SK-N-SH (cell line): ENCODE measurements at places on chromosomes 4 and X.

DNA sequence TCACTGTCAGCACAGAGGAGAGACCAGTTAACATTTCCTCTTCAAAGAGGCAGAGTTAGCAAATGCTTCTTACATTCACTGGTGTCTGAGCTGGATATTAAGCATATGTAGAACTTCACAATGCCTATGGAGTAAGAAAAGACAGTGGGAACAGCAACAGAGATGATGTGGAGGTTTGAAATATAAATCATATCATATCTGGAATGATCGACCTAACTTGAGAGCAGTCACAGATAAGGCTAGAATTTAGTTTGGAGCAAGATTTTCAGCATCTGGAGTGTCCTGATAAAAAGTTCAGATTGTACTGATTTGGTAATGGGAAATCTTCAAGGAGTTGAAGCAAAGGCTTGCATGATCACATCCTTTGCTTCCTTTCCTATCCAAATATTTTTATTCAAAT, 90.5 kb upstream of the ANKRD50 start:
- DNase-seq: no peak
- no peak overlapping the region for H3K27ac ChIP-seq
- no peaks in the 10 kb centered on the region for H3K27me3 ChIP-seq
- H3K4me1 ChIP-seq: no peaks in the 10 kb centered on the region
- no peaks in the 10 kb centered on the region for H3K36me3 ChIP-seq

DNA sequence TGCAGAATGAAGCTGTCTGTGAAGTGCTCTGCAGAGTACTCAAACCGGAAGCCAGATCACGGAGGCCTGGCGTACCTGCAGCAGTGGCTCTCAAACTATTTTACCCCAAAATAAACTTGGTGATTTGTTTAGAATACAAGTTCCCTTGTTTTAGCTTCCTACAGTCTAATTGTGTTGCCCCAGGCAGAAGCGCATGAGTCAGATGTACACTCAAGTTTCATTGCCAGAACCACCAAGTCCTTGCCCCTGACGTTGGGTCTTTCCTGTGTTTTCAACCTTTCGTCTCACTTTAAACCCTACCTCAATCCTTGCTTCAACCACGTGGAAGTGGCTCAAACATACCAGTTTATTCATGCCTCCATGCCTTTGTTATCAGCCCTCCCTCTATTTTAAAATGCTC, 66.2 kb upstream of the SLC7A11 start:
- H3K4me3 ChIP-seq: no peak overlapping the region
- no peak overlapping the region for H3K27ac ChIP-seq
- H3K27me3 ChIP-seq: no peaks in the 10 kb centered on the region
- H3K36me3 ChIP-seq: no peaks in the 10 kb centered on the region
- DNase-seq: no peak

GRCh38 chr4:139521754-139522401, 34.1 kb downstream of the SETD7 start:
- no peak for DNase-seq
- H3K4me3 ChIP-seq: no peak overlapping the region
- H3K27ac ChIP-seq: no peak overlapping the region
- H3K4me1 ChIP-seq: no peaks in the 10 kb centered on the region

DNA sequence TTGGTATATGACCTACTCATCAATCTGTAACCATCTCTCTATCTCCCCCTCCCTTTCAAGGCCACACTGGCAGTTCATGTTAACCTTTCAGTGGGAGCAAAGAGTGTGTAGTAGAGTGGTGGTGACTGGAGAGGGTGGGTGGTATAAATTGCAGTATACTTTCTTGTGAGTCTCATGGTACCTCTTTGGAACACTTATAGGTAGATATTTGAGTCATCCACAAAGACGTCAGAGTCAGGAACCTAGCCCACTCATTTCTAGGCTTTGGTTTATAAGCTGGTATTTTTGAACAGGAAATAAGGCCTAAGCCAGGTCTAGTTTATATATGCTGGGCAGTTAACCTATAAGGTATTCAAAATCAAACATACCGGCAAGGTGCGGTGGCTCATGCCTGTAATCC, 36.3 kb downstream of the RLIM start:
- no peak overlapping the region for H3K4me3 ChIP-seq
- DNase-seq: no peak
- H3K36me3 ChIP-seq: peaks cover 8% of the 10 kb centered on the region
- no peaks in the 10 kb centered on the region; the same call in 1 of the 2 replicates for H3K27me3 ChIP-seq
- no peaks in the 10 kb centered on the region for H3K4me1 ChIP-seq

- no peak for DNase-seq
- H3K27ac ChIP-seq: no peak overlapping the region
- no peaks in the 10 kb centered on the region for H3K36me3 ChIP-seq
- peaks cover 3% of the 10 kb centered on the region for H3K4me1 ChIP-seq
- no peaks in the 10 kb centered on the region for H3K27me3 ChIP-seq
- H3K4me3 ChIP-seq: no peak overlapping the region
These were observed 85.2 kb upstream of the DCLK2 start for GRCh38 chr4:149993030-149993429.

DNA sequence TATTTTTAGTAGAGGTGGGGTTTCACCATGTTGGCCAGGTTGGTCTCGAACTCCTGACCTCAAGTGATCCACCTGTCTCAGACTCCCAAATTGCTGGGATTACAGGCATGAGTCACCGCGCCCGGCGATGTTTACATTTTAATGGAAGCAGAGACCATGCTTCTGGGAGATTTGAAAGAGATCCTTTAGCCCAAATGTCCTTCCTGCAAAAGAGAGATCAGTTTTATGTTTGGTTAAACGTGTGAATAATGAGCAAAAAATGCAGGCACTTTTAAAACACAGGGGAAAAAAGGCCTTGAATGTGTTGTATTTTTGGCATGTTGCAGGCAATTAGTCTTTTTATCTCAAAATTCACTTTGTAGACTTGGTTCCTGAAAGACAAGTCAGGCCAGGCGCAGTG, 95.8 kb upstream of the ELOVL6 start:
- H3K27me3 ChIP-seq: no peaks in the 10 kb centered on the region
- H3K36me3 ChIP-seq: no peaks in the 10 kb centered on the region

GRCh38 chrX:49106930-49107329, 16.6 kb downstream of the GPKOW start:
- H3K27me3 ChIP-seq: no peaks in the 10 kb centered on the region
- H3K36me3 ChIP-seq: peaks cover 8% of the 10 kb centered on the region; the same call in 1 of the 2 replicates
- peak; percentile 54 for DNase-seq
- H3K27ac ChIP-seq: no peak overlapping the region
- H3K4me3 ChIP-seq: no peak overlapping the region
- no peaks in the 10 kb centered on the region for H3K4me1 ChIP-seq

- peak overlapping the region; percentile 71 for H3K27ac ChIP-seq
- H3K36me3 ChIP-seq: peaks cover 4% of the 10 kb centered on the region; the same call in 1 of the 2 replicates
- H3K4me3 ChIP-seq: peak overlapping the region; percentile 96
- H3K27me3 ChIP-seq: no peaks in the 10 kb centered on the region
- H3K4me1 ChIP-seq: peaks cover 12% of the 10 kb centered on the region; the same call in 1 of the 2 replicates
These were observed 876 bp downstream of the KLHL2 start for GRCh38 chr4:165208221-165208652.

DNA sequence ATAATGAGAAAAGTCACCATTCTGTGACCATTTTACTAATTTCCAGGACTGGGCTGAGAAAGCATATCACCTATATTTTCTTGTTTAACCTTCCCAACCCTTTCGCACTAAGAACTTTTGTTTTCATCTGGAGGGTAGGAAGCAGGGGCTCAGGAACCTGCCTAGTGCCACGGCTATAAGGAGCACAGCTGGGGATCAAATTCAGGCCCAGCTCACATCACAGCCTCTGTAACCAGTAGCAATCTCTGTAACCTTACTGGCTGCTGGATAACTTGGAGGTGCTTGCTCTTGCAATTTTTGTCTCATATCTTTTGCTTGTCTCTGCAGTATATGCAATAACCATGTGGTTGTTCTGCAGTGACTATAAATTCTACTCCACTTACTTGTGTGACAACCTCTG, 76.7 kb upstream of the PLAC1 start:
- no peak overlapping the region for H3K4me3 ChIP-seq
- H3K27ac ChIP-seq: no peak overlapping the region
- H3K4me1 ChIP-seq: peaks cover 31% of the 10 kb centered on the region
- no peaks in the 10 kb centered on the region for H3K36me3 ChIP-seq
- DNase-seq: no peak

DNA sequence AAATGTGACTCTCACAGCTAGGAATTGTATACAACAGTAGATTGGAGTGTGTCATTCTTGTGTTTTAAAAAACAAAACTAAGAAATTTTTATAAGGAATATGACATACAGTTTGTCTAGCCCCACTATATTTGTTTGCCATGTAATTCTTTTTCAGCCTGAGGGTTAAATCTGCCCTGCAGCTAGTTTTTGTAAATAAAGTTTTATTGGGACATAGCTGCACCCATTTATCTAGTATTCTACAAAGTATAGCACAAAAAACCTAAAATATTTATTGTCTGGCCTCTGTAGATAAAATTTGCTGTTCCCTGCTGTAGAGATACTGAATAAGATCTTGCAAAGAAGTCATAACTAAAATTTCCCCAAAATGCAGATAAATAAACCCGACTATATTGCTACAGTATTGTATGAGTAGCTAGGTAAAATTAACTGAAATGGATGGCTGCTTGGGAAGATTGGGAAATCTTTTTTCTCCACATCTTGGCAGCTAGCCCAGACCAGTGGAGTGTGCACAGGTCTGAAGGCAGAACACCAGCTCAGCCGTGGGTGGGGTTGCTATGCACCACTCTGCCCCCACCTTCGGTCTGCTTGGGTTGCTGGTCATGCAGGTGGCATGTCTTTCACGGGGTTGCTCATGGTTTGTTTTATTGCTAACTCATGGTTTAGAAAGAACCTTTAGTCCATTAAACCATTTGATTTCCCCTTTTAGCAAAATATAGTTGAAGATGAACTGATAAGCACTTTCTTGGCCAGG, 127.9 kb downstream of the KLHL8 start:
- peaks cover 9% of the 10 kb centered on the region for H3K4me1 ChIP-seq
- no peaks in the 10 kb centered on the region for H3K27me3 ChIP-seq
- H3K36me3 ChIP-seq: 0 out of 2 replicates have a peak, but pooled peaks cover 4% of the 10 kb centered on the region
- peak overlapping the region; percentile 47 for H3K27ac ChIP-seq

DNA sequence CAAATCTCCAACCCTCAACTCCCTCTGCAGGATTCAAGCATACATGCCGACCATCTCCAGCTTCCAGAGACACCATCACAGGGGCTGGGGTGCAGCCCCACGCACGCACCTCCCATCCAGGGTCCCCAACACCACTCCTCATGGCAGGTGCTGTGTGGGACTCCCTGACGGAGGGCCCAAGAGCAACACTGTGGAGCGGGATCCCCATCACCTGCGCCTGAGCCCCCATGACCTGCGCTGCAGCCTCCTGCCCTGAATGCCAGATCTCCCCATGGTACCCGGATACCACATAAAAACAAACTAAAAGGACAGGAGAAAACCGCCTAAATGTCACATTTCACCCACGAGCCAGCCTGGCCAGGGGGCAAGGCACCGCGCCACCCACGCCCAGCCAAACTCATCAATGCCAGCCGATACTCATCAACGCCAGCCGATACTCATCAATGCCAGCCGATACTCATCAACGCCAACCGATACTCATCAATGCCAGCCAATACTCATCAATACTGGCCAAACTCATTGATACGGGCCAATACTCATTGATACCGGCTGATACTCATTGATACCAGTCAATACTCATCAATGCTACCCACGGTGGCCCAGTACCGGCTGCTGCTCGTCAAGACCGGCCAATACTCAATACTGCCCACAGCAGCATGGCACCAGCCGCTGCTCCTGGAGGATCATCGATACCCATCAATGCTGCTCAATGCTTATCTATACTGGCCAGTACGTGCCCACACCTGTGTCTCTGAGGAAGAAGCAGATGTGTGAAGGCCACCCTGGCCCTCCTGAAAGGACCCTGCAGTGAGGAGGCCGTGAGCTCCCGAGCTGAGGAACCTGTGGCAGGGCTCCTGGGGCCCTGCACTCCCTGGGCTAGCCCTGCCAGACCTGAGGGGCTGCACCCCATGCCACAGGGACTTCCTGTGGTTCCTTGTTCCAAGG, 6.2 kb downstream of the CTBP1 start:
- no peaks in the 10 kb centered on the region for H3K36me3 ChIP-seq
- H3K4me3 ChIP-seq: no peak overlapping the region
- no peaks in the 10 kb centered on the region for H3K27me3 ChIP-seq
- DNase-seq: peak; percentile 14
- H3K4me1 ChIP-seq: peaks cover 26% of the 10 kb centered on the region; the same call in 1 of the 2 replicates

DNA sequence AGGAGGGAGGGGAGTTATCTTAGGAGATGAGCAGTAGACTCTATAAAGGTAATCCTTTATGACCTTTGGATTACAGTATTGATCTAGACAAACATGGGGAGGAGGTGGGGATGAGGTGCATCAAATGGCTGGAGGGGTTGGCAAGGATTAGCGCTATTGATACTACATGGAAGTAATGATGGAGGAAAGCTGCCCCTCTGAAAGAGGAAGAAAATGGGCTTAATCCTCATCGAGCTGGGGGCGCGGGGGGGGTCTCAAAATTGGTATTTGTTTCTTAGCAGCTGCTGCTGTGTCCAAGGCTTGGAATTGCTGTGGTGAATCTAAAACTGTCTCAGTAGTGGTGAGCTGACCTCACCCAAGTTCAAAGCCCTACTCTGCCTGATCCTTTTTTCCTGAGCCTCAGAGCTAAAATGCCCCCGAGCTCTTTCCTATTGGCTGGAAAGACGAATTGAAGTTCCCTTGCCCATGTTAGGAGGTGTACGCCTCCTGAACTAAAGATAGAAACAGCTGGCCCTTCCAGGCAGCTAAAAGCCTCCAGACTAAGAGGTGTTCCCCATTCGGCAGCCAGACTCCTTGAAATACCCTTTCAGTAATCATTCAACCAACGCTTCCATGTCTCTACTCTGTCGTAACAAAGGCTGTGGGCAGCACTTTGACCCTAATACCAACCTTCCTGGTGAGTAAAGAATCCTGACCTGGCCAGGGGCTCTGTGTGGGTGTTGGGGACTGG, at the start of gene ITGB1BP2:
TSS of gene ITGB1BP2 (plus strand) at position 556 of the 730 bp plus-strand sequence. CDS start at position 613, 57 bp downstream.
- DNase-seq: no peak
- H3K4me3 ChIP-seq: no peak within 1 kb of the TSS
- no peaks in the 10 kb centered on the region for H3K27me3 ChIP-seq
- H3K36me3 ChIP-seq: peaks cover 47% of the 10 kb centered on the region
- H3K4me1 ChIP-seq: no peaks in the 10 kb centered on the region

DNA sequence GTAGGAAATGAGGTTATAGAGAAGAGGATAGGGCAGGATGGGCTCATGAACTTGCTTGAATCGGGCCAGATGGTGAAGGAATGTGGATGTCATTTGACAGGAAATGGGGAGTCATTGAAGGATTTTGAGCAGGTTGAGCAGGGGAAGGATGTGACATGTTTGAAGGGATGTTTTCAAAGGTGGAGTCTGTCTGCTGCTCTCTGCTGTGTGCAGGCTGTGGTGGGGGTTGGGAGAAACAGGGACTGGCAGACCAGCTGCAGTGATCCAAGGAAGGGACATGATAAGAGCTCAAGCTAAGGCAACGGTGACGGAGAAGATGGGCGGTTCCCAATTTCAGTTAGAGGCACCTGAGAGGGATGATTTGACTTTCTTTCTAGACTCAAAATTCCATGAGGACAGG, 14.0 kb upstream of the XPNPEP2 start:
- no peak for DNase-seq
- H3K27me3 ChIP-seq: peaks cover 9% of the 10 kb centered on the region
- H3K27ac ChIP-seq: no peak overlapping the region
- H3K4me3 ChIP-seq: no peak overlapping the region
- no peaks in the 10 kb centered on the region for H3K36me3 ChIP-seq

GRCh38 chr4:8517946-8518345, 62.2 kb upstream of the GPR78 start:
- H3K27ac ChIP-seq: no peak overlapping the region
- no peaks in the 10 kb centered on the region; the same call in 1 of the 2 replicates for H3K27me3 ChIP-seq
- H3K36me3 ChIP-seq: no peaks in the 10 kb centered on the region
- DNase-seq: no peak
